Endodermal cell (in vitro differentiated cells): ENCODE measurements at places on chromosomes 2 and 18. TPM values are rescaled to one million over a fixed set of nuclear protein-coding genes. Genes with fewer than 3 reads are reported as not detected.

The MC4R gene
- total RNA-seq, result not detected in 2 replicates

The TBC1D8 gene
- total RNA-seq, result 5.3 to 14.4 TPM (median 12.3 TPM) in 3 replicates

The SLC5A7 gene
- not detected in 2 replicates for total RNA-seq

The ACTR1B gene
- 75.0 to 114 TPM (median 76.6 TPM) in 3 replicates for total RNA-seq

The ERFE gene
- 1.1 to 1.8 TPM (median 1.6 TPM) in 3 replicates for total RNA-seq

The IL1RL2 gene
- total RNA-seq, result 0.19 to 0.38 TPM in 2 of 3 replicates, not detected in the other

The FBXO41 gene
- total RNA-seq, result 11.2 to 18.6 TPM (median 12.0 TPM) in 3 replicates

The FRZB gene
- total RNA-seq, result 95.9 to 111 TPM (median 107 TPM) in 3 replicates

The DUSP11 gene
- total RNA-seq, result 21.5 to 27.9 TPM (median 23.0 TPM) in 3 replicates

The RAD51AP2 gene
- total RNA-seq, result 0.18 to 0.21 TPM (median 0.19 TPM) in 3 replicates

The RNF125 gene
- total RNA-seq, result 19.3 to 49.5 TPM (median 23.5 TPM) in 3 replicates

The BOLL gene
- total RNA-seq, result not detected in 3 replicates

The SOX11 gene
- total RNA-seq, result 35.1 and 35.9 TPM in 2 replicates

The CIDEA gene
- total RNA-seq, result not detected in 3 replicates

The ADCYAP1 gene
- not detected in 3 replicates for total RNA-seq

The FZD7 gene
- total RNA-seq, result 193 to 271 TPM (median 199 TPM) in 3 replicates

The SGPP2 gene
- 0.11 TPM in 1 of 2 replicates, not detected in the other for total RNA-seq

The CRYBA2 gene
- total RNA-seq, result 2.4 and 3.5 TPM in 2 replicates

The DNER gene
- total RNA-seq, result 0.16 and 0.18 TPM in 2 replicates

The NPPC gene
- 4.2 TPM in 1 of 3 replicates, not detected in the others for total RNA-seq

The POTEI gene
- total RNA-seq, result 1.2 and 2.0 TPM in 2 replicates

The KYNU gene
- 1.0 and 1.2 TPM in 2 replicates for total RNA-seq

The SLC30A3 gene
- 1.5 to 2.8 TPM (median 2.1 TPM) in 3 replicates for total RNA-seq
